ENCODE measurements at places on chromosomes 3 and 15.
A peak's percentile ranks its signal among the peaks of the same experiment; 100 is the strongest.

- no peak for DNase-seq
Measured at GRCh38 chr3:152910966-152911365, 76.0 kb downstream of the P2RY1 start.

DNA sequence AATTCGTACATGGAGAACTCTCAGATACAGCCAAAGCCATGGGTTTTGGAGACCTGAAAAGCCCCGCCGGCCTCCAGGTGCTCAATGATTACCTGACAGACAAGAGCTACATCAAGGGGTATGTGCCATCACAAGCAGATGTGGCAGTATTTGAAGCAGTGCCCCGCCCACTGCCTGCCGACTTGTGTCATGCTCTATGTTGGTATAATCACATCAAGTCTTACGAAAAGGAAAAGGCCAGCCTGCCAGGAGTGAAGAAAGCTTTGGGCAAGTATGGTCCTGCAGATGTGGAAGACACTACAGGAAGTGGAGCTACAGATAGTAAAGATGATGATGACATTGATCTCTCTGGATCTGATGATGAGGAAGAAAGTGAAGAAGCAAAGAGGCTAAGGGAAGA, 23.5 kb downstream of the MYO5A start:
- no peak for DNase-seq

DNA sequence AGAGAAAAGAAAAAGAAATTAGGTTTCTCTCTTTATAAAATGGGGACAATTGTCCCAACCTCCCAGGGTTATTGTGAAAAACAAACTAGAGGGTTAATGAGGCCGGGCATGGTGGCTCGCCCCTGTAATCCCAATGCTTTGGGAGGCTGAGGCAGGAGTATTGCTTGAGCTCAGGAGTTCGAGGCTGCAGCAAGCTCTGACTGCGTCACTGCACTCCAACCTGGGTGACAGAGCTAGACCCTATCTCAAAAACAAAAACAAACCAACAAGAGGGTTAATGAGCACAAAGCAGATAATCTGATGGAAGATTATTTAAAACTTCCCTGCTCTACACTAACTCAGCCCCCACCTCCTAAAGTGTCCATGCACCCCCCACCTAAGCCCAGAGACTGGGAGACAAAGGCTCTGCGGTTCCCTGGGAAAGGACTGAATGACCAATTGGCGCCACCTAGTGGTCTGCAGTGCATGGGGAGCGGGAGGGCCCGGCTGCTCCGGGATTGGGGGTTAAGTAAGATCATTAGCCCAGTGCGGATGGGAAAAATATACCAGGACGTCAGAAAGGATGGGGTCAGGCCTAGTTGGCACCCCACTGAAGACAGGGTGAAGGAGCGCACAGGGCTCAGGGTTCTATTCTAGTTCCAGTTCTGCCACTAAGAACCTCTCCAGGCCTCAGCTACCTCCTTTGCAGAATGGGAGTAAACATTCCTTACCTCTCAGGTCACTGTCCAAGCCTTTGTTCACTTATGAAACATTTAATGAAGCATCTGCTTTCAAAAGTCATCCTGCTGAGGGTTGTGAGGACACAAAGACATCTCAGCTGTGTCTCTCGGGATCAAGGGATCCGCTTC, 15.6 kb downstream of the PIF1 start:
- DNase-seq: peak; percentile 74

- no peak for DNase-seq
Measured at GRCh38 chr3:161957467-161957866, 460.9 kb downstream of the OTOL1 start.

- no peak for DNase-seq
Measured at GRCh38 chr3:60645801-60646200, 605.5 kb downstream of the FHIT start.

Measured in fibroblast of the aortic adventitia (primary cell).